Mucosa of descending colon (tissue), 3 donors: ENCODE measurements at places on chromosomes 12 and 14. TPM values are rescaled to one million over a fixed set of nuclear protein-coding genes. Genes with fewer than 3 reads are reported as not detected.

The EFS gene
- 3.3 TPM for total RNA-seq

DNA sequence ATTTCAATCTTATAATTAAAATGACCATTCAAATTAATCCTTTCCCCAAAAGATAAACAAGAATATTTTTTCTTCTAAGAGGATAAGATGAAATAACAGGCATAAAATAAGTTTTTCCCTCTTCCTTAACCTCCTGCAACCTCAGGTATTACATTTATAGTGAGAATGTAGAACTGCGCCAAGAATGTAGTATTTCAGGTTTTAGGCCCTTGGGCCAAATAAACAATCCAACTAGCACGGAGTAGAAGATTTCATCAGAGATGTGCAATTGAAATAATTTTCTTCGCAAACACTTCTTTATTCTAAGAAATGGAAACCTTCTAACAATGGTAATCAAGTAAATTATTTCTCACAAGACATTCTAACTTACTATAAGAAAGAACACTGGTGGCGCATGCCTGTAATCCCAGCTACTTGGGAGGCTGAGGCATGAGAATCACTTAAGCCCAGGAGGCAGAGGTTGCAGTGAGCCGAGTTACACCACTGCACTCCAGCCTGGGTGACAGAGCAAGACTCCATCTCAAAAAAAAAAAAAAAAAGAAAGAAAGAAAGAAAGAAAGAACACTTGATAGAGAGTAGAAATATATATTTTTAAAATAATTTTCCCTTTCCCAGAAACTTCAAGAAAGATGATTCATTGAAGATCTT is 100.8 kb downstream of the TAOK3 start:
- DNase-seq, result no peak

DNA sequence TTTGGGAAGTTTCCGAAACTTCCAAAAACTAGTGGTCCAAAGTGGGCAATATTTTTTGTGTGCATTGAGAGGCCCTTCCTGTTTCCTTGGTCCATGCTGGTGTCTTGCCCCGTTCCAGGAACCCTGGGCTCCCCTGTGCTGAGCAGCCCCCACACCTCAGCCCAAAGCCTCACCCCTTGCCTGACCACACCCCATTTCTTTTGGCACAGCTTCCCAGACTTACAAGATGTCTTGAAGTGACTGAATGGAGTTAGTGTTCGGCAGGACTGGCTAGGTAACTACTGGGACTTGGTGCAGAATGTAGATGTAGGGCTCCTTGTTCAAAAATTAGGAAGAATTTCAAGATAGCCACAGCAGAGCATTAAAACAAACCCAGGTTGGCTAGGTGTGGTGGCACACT is 68.6 kb downstream of the ETV6 start:
- no peak for DNase-seq

DNA sequence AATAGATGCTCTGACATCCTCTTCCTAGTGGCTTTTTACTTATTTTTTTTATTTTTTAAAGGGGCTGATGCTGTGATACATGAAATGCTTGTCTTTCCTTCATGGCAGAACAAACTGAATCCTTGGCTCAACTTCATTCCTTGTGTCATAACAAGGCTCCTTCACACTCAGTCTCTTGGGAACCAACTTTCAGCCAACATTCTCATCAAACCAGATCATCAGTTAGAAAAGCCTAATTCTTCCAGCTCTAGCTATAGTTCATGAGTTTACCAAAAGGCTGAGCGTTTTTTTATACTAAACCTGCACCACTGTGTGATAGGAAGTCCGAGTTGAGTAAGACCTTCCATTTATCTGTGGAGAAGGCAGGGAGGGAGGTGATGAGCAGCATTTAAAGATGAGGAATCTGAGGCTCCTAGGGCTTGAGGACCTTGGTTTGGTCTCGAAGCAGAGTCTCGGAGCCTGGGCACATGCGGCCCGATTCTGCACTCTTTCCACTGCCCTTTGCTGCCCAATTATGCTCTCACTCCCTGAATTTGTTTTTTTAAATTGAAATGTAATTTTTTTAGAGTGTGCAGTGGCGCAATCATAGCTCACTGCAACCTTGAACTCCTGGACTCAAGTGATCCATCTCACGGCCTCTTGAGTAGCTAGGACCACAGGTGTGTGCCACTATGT is 8.2 kb downstream of the GPRC5D start:
- DNase-seq, result no peak

- DNase-seq, result peak; percentile 75
Observed at GRCh38 chr14:81169711-81170103, 51.1 kb downstream of the GTF2A1 start.

The PMEL gene
- 3.4 TPM for total RNA-seq

GRCh38 chr12:110282956-110283817 is 2.1 kb downstream of the ATP2A2 start:
- DNase-seq, result no peak

DNA sequence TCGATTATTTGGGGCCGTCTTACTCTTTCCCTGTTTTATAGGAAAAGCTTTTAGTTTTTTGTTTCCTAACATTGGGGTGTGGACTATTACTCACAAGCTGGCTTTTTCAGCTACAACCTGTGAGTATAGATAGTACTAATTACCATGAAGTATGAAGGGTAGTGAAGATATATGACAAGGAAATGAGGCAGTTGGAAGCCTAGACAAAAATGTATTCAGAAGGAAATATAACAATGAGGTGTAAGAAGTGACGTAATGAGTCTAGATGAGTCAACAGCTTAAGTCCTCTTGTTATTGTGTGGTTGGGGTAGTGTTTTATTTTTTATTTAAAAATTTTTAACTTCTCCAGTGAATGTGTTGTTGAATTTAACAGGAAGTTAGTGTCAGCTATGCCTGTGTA is 804.5 kb downstream of the NRXN3 start:
- no peak for DNase-seq

The TAS2R42 gene
- not detected for total RNA-seq

DNA sequence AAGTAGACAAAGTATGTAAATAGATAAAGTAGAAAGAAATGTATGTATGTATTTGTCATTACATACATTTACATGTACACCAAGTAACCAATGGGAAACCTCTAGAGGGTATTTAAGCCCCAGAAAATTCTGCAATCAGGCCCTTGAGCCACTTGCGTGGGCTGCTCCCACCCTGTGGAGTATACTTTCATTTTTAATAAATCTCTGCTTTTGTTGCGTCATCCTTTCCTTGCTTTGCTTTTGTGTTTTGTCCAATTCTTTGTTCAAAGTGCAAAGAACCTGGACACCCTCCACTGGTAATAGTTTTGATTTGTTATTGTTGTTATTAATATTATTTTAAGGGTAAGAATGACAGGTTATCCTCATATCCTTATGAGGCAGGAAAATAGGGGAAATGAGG is 21.8 kb downstream of the CAPS2 start:
- no peak for DNase-seq

GRCh38 chr12:95351748-95352147 is 122.2 kb upstream of the METAP2 start:
- no peak for DNase-seq

DNA sequence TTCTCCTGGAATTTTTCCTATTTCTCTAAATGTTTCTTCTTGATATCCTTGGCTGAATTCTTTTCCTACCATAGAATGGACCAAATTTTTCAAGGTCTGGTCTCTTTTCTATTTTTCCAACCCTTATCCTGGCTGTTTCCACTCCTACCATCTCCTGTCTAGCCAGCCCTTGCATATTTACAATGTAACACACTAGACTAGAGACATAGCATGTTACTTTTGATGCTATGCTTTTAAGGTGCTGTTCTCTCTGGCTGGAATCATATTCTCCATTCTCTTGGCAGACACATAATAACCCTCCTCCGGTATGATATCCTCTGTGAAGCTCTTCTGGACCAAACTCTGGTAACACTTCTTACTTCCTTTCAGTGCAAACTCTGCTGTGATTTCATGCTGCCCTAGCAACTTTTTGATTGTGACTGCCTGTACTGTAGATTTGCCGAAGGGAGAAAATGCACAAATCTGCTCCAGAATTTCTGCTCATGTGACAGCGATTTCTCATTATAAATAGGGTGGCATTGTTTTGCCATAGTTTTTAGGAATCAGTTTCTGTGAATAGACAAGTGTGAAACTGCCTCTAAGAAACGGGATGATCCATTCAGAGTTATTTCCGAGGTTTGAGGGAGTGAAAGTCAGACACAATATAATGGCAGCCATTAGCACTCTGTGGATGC is 284.4 kb downstream of the MDGA2 start:
- no peak for DNase-seq

GRCh38 chr12:75699728-75700496 is 188.5 kb upstream of the KRR1 start:
- DNase-seq, result no peak

GRCh38 chr14:68042586-68043210 is 223.1 kb downstream of the RAD51B start:
- DNase-seq, result no peak

The ACOT4 gene
- total RNA-seq, result 4.6 TPM

GRCh38 chr14:99363051-99363450 is 91.1 kb upstream of the BCL11B start:
- no peak for DNase-seq

The ITGB7 gene
- 6.2 TPM for total RNA-seq

GRCh38 chr12:81329085-81329484 is 251.2 kb downstream of the ACSS3 start:
- DNase-seq, result no peak

DNA sequence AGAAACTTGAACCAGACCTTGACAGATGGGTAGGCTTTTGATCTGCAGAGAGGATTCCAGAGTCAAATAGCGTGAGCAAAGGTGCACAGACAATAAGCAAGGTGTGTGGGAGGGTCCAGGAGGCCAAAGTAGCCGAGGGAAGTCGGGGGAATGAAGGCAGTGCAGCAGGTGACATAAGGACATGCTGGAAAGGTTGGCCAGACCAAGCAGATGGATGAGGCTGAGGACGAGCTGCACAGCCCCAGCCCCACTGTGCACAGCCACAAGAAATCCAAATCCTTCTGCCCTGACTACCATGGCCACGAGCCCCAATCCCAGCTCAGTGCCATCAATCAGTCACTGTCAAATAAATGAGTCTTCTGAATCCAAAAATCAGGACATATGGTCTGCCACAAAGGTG is 5.4 kb downstream of the TTC7B start:
- DNase-seq, result no peak

The HOXC6 gene
- 0.22 TPM for total RNA-seq

The STAC3 gene
- total RNA-seq, result 3.3 TPM
